A549 treated with CORT108297 at 1 μM for 4 hours (cell line): ENCODE measurements at places on chromosomes 16 and 17. TPM values are rescaled to one million over a fixed set of nuclear protein-coding genes. Genes with fewer than 3 reads are reported as not detected.

Gene ABCA5
- 2.6 to 3.6 TPM (median 2.9 TPM) in 5 replicates for total RNA-seq

Gene ATF7IP2
- 10.7 to 12.5 TPM (median 10.8 TPM) in 5 replicates for total RNA-seq

Gene CRYBA1
- total RNA-seq: not detected in 5 replicates

Gene OTOP3
- total RNA-seq: 0.05 TPM in 1 of 5 replicates, not detected in the others
